ENCODE measurements at places on chromosomes 4 and X. TPM values are rescaled to one million over a fixed set of nuclear protein-coding genes. Genes with fewer than 3 reads are reported as not detected.

TCEAL6 gene
- total RNA-seq: not detected

KLHL4 gene
- not detected for total RNA-seq

SPACA5 gene
- not detected for total RNA-seq

RRH gene
- not detected for total RNA-seq

XAGE1A gene
- not detected for total RNA-seq

DNA sequence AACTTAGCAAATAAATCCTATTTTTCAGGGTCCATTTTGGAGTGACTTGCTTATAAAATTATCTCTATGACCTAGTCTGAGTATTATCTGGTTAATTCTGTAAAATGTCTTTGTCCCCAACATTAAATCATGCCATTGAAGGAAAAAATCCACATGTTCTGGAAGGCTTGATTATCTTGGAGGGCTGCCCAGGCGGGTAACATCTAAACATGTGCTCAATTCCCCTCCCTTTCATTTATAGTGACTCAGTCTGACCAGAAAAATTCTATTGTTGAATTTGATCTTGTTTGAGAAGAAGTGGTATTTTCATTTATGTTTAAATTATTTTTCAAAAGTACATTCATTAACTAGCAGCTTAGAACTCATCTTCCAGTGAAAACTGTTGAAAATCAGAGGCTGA, 55.4 kb upstream of the SLC10A7 start:
- H3K27ac ChIP-seq: no peak overlapping the region
- H3K4me1 ChIP-seq: no peaks in the 10 kb centered on the region
- H3K36me3 ChIP-seq: no peaks in the 10 kb centered on the region
- DNase-seq: no peak
- no peak overlapping the region for H3K4me3 ChIP-seq
- H3K27me3 ChIP-seq: peaks cover 15% of the 10 kb centered on the region

DNA sequence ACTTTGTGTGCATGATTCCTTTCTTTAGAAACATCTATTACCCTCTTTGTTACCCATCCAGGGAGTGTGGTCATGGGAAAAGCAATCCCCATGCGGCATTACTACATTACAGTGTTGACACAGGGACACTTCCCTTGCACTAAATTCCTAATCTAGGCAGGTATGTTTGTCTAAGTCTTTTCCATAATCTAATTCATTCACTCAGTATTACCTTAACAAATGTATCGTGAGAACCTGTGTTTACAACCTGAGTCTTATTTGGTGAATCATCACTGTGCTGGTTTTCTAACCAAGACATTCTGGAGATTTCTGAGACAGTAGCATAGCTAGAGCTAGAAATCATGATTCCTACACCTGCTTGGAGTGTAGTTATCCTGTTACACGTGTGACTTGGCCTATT, 326.8 kb downstream of the BMPR1B start:
- DNase-seq: no peak
- H3K4me3 ChIP-seq: no peak overlapping the region
- no peaks in the 10 kb centered on the region for H3K36me3 ChIP-seq

GRCh38 chr4:131499141-131499873, 1649.8 kb upstream of the PCDH10 start:
- no peak for DNase-seq
- no peak overlapping the region for H3K27ac ChIP-seq
- H3K36me3 ChIP-seq: no peaks in the 10 kb centered on the region
- H3K4me3 ChIP-seq: no peak overlapping the region

- no peak overlapping the region for H3K27ac ChIP-seq
- H3K4me3 ChIP-seq: no peak overlapping the region
- no peaks in the 10 kb centered on the region for H3K27me3 ChIP-seq
- no peak for DNase-seq
- H3K36me3 ChIP-seq: no peaks in the 10 kb centered on the region
Observed at GRCh38 chr4:144787365-144788258, 141.7 kb downstream of the HHIP start.

DNA sequence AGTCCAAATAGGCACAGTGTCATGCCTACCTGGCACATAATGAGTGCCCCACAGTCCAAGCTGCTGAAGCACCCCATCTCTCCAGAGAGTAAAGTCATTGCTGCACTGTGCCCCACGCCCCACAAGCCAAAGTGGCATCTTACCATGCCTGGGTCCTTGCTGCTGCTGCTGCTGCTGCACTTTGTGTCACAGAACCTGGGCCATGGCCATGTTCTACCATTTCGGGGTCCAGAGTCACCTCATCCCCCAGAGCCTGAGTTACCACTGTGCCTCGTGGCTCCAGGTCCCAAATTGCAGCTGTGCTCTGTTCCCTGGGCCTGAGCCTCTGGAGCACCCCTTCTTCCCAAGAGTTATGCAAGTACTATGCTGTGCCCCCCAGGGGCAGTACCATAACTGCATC, 40.5 kb downstream of the SLC10A7 start:
- no peaks in the 10 kb centered on the region for H3K4me1 ChIP-seq
- no peak overlapping the region for H3K4me3 ChIP-seq
- no peak for DNase-seq
- H3K36me3 ChIP-seq: peaks cover 4% of the 10 kb centered on the region
- H3K27me3 ChIP-seq: no peaks in the 10 kb centered on the region
- H3K27ac ChIP-seq: no peak overlapping the region

DNA sequence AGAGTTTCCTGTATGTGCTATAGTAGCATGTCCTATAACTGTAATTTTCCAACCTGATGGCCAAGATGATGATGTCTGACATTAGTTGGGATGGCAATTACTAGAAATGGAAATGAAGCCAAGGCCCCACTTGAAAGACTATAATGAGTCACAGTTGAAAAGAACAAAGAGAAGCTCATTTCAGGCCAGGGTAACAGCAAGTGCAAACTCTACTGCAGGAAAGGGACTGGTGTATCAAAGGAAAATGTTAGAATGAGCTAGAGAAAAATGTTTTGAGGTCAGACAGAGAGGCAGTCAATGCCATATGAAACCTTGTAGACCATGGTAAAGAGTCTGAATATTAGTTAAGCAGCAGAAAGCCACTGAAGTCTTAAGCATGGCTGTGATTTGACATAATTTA, 146.2 kb upstream of the SH3RF1 start:
- H3K27me3 ChIP-seq: no peaks in the 10 kb centered on the region
- no peaks in the 10 kb centered on the region for H3K4me1 ChIP-seq
- no peak overlapping the region for H3K27ac ChIP-seq
- H3K36me3 ChIP-seq: no peaks in the 10 kb centered on the region

DNA sequence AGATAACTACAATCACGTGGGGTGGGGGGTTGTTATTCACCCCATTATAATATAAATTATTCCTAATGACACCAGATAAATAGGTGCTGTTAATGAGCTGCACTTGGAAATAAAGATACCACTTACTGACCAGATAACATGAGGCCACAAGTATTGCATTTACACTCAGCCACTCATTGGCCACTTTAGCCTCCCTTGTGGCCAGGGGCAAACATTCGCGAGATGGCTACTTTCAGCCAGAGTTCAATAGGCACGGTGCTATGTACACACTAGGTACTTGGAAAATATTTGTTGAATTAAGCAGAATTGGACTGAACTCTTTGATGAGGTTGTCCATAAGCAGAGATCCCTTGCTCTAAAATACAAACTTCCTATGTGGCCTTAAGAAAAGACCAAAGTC, 713.7 kb upstream of the TENM3 start:
- H3K36me3 ChIP-seq: no peaks in the 10 kb centered on the region
- H3K27me3 ChIP-seq: no peaks in the 10 kb centered on the region
- H3K27ac ChIP-seq: no peak overlapping the region
- DNase-seq: no peak

DNA sequence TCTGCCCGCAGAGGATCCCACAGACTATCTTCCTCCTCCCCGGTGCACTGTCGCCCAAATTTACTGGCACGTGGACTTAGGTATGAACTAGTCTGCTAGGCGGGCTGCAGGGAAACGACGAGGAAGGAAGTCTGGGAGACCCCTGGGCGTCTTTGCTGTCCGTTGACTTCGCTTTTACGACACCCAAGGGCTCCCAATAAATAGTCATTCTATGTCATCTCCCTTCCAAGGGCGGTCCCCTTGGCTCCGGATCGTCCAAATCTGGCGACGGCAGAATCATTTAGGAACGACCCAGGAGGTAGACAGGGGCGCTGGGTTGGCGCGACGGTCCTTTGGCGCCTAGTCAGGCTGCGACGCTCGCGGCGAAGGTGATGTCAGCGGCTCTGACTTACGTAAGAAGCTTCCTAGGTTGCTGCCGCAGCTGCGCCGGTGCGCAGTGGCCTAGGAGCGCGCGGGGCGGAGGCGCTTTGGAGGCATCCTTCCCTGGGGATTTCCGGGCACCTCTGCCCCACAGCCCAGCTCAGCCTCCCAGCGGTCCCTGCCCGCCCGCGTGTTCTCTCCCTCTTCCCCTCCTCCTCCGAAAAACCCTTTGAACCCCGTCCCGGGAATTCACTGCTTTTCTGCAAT, 2.2 kb downstream of the NHS start:
- peaks cover 21% of the 10 kb centered on the region for H3K27me3 ChIP-seq
- no peak overlapping the region for H3K27ac ChIP-seq
- H3K4me1 ChIP-seq: no peaks in the 10 kb centered on the region
- no peak for DNase-seq

GRCh38 chr4:76584241-76585152, 149.5 kb downstream of the SHROOM3 start:
- no peak overlapping the region for H3K27ac ChIP-seq
- peaks cover 47% of the 10 kb centered on the region for H3K27me3 ChIP-seq
- H3K4me1 ChIP-seq: peaks cover 6% of the 10 kb centered on the region
- DNase-seq: no peak
- H3K4me3 ChIP-seq: no peak overlapping the region

- no peak for DNase-seq
- H3K36me3 ChIP-seq: no peaks in the 10 kb centered on the region
- no peaks in the 10 kb centered on the region for H3K4me1 ChIP-seq
- H3K4me3 ChIP-seq: no peak overlapping the region
Observed at GRCh38 chrX:65634732-65635131, 32.7 kb upstream of the MSN start.

GRCh38 chrX:65706041-65706828, 38.8 kb downstream of the MSN start:
- no peak for DNase-seq
- H3K27ac ChIP-seq: peak overlapping the region; percentile 48
- peaks cover 69% of the 10 kb centered on the region for H3K4me1 ChIP-seq
- no peaks in the 10 kb centered on the region for H3K27me3 ChIP-seq
- H3K4me3 ChIP-seq: no peak overlapping the region

- no peak for DNase-seq
- no peaks in the 10 kb centered on the region for H3K36me3 ChIP-seq
- H3K4me3 ChIP-seq: no peak overlapping the region
- no peaks in the 10 kb centered on the region for H3K27me3 ChIP-seq
- H3K27ac ChIP-seq: no peak overlapping the region
Observed at GRCh38 chr4:66016240-66016639, 346.0 kb upstream of the EPHA5 start.

DNA sequence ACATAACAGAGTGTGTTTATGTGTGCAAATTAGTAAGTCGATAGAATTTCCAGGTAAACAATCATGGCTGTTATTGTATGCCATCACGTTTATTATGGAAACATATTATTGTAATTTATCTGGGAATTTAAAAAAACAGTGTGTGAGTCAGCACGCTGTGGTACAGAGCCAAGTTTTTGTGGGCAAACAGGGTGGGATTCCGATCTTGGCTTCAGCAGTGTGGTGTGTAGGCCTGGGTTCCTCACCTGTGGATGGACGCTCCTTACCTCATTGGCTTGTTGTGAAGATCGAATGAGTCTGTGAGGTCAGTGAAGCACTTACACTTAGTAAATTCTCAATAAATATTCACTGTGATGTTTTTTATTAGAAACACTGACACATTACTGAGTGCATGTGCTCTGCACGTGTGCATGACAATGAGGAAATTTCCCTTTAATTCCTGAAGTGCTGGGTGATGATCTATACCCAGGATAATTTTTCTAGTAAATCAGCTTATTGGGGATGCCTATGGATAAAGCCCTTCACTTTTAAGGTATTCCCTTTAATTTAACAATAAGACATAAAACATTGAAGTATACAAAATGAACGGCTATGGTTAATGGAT, 36.4 kb downstream of the SLIT2 start:
- H3K4me3 ChIP-seq: no peak overlapping the region
- no peak overlapping the region for H3K27ac ChIP-seq
- H3K36me3 ChIP-seq: no peaks in the 10 kb centered on the region
- no peaks in the 10 kb centered on the region for H3K27me3 ChIP-seq
- DNase-seq: no peak
- H3K4me1 ChIP-seq: no peaks in the 10 kb centered on the region

DNA sequence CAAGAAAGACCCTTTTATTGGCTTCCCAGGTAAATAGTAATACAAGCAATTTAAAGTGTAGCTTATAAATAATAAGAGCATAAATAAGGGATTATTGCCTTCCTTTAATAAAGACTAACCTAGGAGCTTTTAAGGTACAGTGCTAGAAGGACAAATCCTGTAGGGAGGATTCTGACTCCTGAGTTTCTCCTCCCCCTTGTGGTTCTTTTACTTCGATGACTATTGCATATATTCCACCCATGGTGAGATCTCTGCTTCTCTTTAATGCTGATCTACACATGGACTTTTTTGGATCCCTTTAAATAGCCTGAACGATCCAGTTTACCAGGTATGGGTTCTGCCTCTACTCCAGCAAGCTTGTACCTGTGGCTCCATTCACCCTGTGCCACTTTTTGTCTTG, 2.5 kb downstream of the GALNT7 start:
- no peaks in the 10 kb centered on the region for H3K36me3 ChIP-seq
- H3K4me3 ChIP-seq: no peak overlapping the region
- no peak overlapping the region for H3K27ac ChIP-seq
- H3K27me3 ChIP-seq: no peaks in the 10 kb centered on the region
- H3K4me1 ChIP-seq: peaks cover 18% of the 10 kb centered on the region

- DNase-seq: no peak
- no peaks in the 10 kb centered on the region for H3K4me1 ChIP-seq
Observed at GRCh38 chrX:47815901-47816845, 20.5 kb upstream of the ZNF81 start.

DNA sequence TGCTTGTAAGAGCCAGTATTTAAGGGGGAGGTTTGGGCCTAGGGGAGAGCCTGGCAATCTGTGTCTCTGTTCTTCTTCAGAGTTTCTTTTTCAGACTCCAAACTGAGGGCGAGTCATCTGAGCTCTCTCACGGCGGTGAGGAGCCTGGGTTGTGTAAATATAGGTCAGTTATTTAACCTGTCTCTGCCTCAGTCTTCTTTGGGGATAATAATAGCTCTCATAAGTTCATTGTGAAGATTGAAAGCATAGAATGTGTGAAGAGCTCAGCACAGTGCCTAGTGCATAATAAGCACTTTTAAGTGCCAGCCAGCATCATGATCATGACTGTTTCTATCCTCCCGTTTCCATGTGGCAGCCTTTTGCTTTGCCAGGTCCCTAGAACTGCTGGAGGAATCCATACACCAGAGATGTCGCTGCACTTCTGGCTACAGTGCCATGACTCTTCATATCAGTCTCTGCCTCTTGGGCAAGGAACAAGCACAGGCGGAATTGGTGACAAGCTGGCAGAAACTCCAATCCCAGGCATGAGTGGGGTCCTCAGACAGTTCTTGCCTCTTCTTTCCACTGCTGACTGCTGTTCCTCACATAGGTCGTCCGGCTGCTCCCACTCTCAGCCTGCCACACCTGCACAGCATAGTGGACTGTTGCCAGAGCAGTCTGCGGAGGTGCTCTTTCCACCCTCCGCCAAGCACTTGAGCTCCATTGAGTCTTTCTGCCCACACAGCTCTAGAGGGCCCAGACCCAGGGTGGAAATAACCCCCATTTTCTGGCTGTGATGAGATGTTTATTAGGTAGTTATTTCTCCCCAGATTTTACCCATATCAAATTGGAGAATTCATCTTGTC, 103.7 kb upstream of the MAML3 start:
- DNase-seq: no peak
- H3K27ac ChIP-seq: no peak overlapping the region
- no peak overlapping the region for H3K4me3 ChIP-seq
- peaks cover under 1% of the 10 kb centered on the region for H3K4me1 ChIP-seq

GRCh38 chr4:165627548-165627947, 245.5 kb upstream of the TLL1 start:
- H3K27ac ChIP-seq: no peak overlapping the region
- no peaks in the 10 kb centered on the region for H3K27me3 ChIP-seq
- no peak for DNase-seq
- no peak overlapping the region for H3K4me3 ChIP-seq
- no peaks in the 10 kb centered on the region for H3K36me3 ChIP-seq
- H3K4me1 ChIP-seq: no peaks in the 10 kb centered on the region

Data from CD4-positive, alpha-beta T cell (primary cell).